Colonic mucosa (tissue), 4 donors: ENCODE measurements at places on chromosomes 1 and 21. TPM values are rescaled to one million over a fixed set of nuclear protein-coding genes. Genes with fewer than 3 reads are reported as not detected.

DNA sequence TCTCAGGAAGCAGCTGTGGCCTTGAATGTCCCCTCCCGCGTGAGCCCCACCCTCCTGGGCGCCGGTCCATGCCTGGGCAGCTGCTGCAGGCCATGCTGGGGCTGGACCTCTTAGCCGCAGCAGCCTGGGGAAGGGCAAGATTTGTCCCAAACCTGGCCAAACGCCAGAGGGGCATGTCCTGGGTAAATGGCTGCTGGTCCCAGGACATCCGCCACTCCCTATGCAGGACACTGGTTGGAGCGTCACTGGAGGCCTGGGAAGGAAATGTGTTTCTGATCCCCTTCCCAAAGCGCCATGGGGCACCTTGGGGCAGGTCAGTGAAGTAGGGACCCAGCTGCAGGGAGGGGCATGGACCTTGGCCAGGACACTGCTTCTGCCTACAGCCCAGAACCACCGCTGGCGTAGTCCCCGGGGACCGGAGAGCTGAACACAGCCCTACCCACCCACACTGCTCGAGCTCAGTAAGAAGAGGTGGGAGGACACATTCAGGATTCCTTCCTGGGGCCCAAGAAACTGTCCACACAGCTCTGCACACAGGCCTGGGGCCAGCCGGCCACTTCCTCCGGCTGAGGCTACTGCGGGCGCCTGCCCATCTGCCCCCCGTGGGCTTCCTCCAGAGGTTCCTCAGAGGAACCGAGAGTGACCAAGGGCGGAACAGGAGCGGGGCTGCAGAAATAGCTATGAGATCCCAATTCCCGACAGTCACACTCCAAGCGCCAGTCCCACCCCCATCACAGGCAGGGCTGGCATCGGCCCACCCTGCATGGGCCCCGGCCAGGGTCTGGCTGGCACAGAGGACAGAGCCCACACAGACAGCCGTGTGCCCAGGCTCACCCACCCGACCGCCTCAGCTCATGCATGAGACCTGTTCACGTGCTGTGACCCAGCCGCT lies 10.8 kb upstream of the PLEKHG5 start:
- no peak for DNase-seq

DNA sequence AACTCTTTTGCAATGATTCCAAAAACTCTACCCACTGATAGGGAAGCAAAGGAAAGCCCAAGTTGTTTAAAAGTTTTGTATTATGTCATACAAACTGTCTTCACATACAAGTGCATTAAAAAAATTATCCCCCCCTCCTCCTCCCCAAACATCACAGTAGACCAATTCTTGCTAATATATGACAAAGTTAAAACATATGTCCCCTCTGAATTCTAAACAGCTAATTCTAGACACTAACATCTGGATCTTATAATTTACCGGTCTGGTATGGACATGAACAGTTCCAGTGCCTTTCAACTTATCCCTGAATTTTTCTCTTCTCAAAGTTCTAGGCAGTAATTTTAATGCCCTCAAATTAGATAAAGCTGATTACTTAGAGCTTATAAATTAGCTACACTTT lies 13.4 kb downstream of the RIT1 start:
- DNase-seq = no peak

DNA sequence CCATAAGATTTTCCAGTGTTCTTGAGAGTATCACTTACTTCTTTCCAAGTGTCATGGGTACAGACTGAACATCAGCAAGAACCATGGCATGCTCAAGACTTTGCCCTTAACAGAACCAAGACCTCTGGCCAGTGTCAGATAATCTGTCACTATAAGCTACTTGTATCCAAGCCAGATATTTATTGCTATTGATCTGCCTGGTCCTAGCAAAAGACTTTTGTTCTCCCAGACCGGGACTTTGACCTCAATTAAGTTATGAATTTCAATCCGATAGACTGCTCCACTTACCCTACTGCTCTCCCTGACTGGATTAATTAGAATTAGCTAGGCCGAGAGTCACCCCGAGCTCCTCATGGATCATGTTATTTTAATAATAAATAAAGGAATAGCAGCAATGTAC lies 129.6 kb downstream of the ACBD6 start:
- no peak for DNase-seq

DNA sequence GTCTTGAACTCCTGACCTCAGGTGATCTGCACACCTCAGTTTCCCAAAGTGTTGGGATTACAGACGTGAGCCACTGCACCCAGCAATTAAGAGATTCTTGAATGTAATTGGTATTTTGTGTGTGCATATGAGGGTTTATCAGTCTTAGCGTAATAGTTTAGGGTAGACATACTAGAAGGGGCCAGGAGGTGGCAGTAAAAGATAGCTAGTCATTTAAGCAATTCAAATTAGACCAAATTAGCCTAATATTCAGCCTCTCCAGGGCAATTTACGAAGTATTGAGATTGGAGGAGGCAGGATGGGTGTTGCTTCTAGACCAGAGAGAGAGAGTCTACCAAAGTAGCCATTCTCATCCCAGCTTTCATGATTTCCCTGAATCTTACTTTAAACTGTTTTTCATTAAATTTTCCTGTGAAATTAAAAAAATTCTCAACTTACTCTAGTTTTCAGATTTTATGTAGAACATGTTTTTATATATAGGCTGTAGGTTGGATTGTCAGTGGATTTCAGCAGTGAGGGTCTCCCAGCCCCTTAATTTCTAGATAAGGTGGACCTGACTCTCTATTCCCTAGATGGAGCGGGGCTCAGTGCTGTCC lies 119.7 kb downstream of the HHAT start:
- no peak for DNase-seq

- peak; percentile 7 for DNase-seq
Observed at GRCh38 chr1:7228252-7228961, 443.2 kb downstream of the CAMTA1 start.

- no peak for DNase-seq
Observed at GRCh38 chr1:189939967-189940366, 537.7 kb downstream of the BRINP3 start.

DNA sequence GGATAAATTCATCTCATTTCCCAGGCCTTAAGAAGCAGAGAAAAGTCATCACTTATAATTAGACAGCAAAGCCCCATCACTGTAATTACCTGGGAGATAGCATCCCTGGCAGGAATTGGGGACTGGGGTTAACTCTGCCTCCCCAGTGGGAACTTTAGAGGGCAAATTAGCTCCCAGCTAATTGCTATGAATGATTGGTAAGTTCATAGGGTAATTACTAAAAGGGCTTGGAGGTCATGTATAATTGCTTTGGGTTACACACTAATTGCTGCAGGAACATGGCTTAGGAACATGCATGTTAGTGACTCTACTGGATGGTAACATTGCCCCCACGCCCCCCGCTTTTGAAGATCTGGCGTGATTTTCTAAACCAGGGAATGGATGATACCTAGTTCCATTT lies 64.8 kb downstream of the UBE2T start:
- DNase-seq = no peak

DNA sequence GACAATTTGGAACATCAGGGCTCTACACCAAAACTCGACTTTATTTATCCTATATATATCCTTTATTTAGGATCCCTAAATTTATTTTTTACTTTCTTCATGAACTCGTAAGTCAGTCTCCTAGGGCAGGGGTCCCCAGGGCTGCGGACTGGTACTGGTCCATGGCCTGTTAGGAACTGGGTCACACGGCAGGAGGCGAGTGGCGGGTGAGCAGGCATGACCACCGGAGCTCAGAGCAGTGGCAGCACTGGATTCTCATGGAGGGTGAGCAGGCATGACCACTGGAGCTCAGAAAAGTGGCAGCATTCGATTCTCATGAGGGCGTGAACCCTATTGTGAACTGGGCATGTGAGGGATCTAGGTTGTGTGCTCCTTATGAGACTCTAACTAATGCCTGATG lies 427.0 kb downstream of the SMYD3 start:
- no peak for DNase-seq

GRCh38 chr1:1435106-1435903 lies at the start of gene VWA1:
Gene VWA1 (plus strand): TSS chr1:1435690. CDS start chr1:1435749, 59 bp downstream.
- DNase-seq = peak; percentile 85

DNA sequence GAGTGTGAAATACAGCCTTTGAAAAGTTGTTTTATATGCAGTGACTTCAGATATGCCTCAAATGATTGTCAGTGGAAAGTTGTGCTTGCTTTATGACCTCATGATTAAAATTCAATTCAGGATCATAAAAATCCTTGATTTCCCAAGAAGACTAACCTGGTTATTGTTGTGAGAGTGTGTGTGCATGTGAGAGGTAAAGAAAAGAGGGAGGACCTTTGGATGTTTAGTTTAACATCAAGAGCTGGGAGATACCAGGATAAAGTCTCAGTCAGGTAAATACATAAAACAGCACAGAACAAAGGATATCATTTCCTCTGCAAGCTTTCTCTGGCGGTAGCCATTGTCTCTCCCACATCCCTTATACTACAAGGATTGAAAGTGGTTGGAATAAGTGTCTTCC lies 14.4 kb downstream of the BTBD8 start:
- DNase-seq = no peak

- no peak for DNase-seq
Observed at GRCh38 chr1:225934711-225935110, 6.3 kb downstream of the LEFTY2 start.

The KLHDC9 gene
- total RNA-seq = 10.1 TPM

The SH3BGR gene
- 5.1 TPM for total RNA-seq

The EVI5 gene
- 23.9 TPM for total RNA-seq

The TNFAIP8L2 gene
- 1.2 TPM for total RNA-seq

The RCC2 gene
- 121 TPM for total RNA-seq

The SLFNL1 gene
- 0.30 TPM for total RNA-seq

The RIPPLY3 gene
- 0.21 TPM for total RNA-seq

The TINAGL1 gene
- total RNA-seq = 116 TPM

The HMGCL gene
- total RNA-seq = 110 TPM

The NBPF11 gene
- 8.2 TPM for total RNA-seq

The AUNIP gene
- total RNA-seq = 4.8 TPM

The OR2T33 gene
- not detected for total RNA-seq
